ENCODE measurements at places on chromosomes 1 and 21. TPM values are rescaled to one million over a fixed set of nuclear protein-coding genes. Genes with fewer than 3 reads are reported as not detected.
A peak's percentile ranks its signal among the peaks of the same experiment; 100 is the strongest.

GRCh38 chr1:7528386-7529198 is 242.5 kb upstream of the VAMP3 start:
- H3K27me3 ChIP-seq: no peaks in the 10 kb centered on the region
- H3K27ac ChIP-seq: no peak overlapping the region
- no peak for DNase-seq
- no peaks in the 10 kb centered on the region for H3K36me3 ChIP-seq
- H3K4me3 ChIP-seq: no peak overlapping the region

- peaks cover 2% of the 10 kb centered on the region for H3K27me3 ChIP-seq
- peaks cover 3% of the 10 kb centered on the region for H3K4me1 ChIP-seq
- no peak overlapping the region for H3K27ac ChIP-seq
- no peak overlapping the region for H3K4me3 ChIP-seq
- DNase-seq: no peak
Measured at GRCh38 chr1:214019499-214019898, 31.7 kb downstream of the PROX1 start.

- peaks cover 63% of the 10 kb centered on the region for H3K27me3 ChIP-seq
- no peak for DNase-seq
- no peak overlapping the region for H3K27ac ChIP-seq
Measured at GRCh38 chr1:63319046-63320021, 3.0 kb upstream of the FOXD3 start.

- DNase-seq: no peak
- peaks cover 11% of the 10 kb centered on the region for H3K27me3 ChIP-seq
- no peaks in the 10 kb centered on the region for H3K36me3 ChIP-seq
- H3K4me1 ChIP-seq: peaks cover 11% of the 10 kb centered on the region
- H3K27ac ChIP-seq: no peak overlapping the region
- no peak overlapping the region for H3K4me3 ChIP-seq
Measured at GRCh38 chr1:30654188-30654587, 69.2 kb downstream of the MATN1 start.

The SPOCD1 gene
- 0.91 TPM for total RNA-seq

- H3K27me3 ChIP-seq: peaks cover 18% of the 10 kb centered on the region
- no peak overlapping the region for H3K4me3 ChIP-seq
- no peaks in the 10 kb centered on the region for H3K4me1 ChIP-seq
- H3K36me3 ChIP-seq: no peaks in the 10 kb centered on the region
- DNase-seq: no peak
- no peak overlapping the region for H3K27ac ChIP-seq
Measured at GRCh38 chr1:207922554-207922953, 11.6 kb upstream of the CD34 start.

GRCh38 chr1:218339267-218339831 is 5.8 kb upstream of the TGFB2 start:
- no peak overlapping the region for H3K27ac ChIP-seq
- no peak for DNase-seq
- no peak overlapping the region for H3K4me3 ChIP-seq
- H3K36me3 ChIP-seq: peaks cover 21% of the 10 kb centered on the region
- H3K27me3 ChIP-seq: peaks cover 12% of the 10 kb centered on the region

GRCh38 chr1:3708791-3709190 is 43.5 kb upstream of the CCDC27 start:
- H3K4me3 ChIP-seq: no peak overlapping the region
- no peak for DNase-seq
- H3K27me3 ChIP-seq: peaks cover 12% of the 10 kb centered on the region
- H3K27ac ChIP-seq: no peak overlapping the region
- no peaks in the 10 kb centered on the region for H3K36me3 ChIP-seq

The OR2L3 gene
- total RNA-seq: not detected

The ANKRD45 gene
- not detected for total RNA-seq

The ADGRL2 gene
- not detected for total RNA-seq

DNA sequence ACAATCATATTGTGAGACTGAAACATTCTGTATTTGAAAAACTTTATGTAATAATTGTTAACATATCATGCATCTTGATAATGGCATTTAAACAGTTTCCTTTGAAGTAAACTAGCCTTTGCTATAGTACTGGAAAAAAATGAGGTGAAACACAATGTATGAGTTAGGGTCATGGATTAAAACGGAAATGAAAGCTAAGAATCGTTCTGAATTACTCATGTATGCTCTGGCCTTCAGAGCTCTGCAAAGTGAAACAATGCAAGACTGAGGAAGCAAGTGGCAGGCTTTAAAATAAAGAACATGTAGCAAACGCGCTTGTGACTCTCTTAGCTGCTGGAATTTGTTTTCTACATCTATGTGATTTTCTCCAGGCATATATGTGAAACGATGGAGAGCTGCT is 317.1 kb downstream of the DPYD start:
- H3K27ac ChIP-seq: no peak overlapping the region
- no peaks in the 10 kb centered on the region for H3K36me3 ChIP-seq
- DNase-seq: no peak
- no peak overlapping the region for H3K4me3 ChIP-seq
- H3K4me1 ChIP-seq: peaks cover 3% of the 10 kb centered on the region

The VN1R5 gene
- total RNA-seq: not detected

The FOXD3 gene
- not detected for total RNA-seq

The TRABD2B gene
- total RNA-seq: not detected

GRCh38 chr1:227424159-227424680 is 105.9 kb upstream of the CDC42BPA start:
- H3K36me3 ChIP-seq: no peaks in the 10 kb centered on the region
- no peak overlapping the region for H3K4me3 ChIP-seq
- no peaks in the 10 kb centered on the region for H3K4me1 ChIP-seq
- DNase-seq: no peak
- no peak overlapping the region for H3K27ac ChIP-seq

The OR2T6 gene
- not detected for total RNA-seq

- peaks cover 21% of the 10 kb centered on the region for H3K36me3 ChIP-seq
- no peak overlapping the region for H3K27ac ChIP-seq
- H3K4me3 ChIP-seq: peak overlapping the region; percentile 90
Measured at GRCh38 chr1:232952514-232953499, 2.4 kb downstream of the NTPCR start.

- no peaks in the 10 kb centered on the region for H3K36me3 ChIP-seq
- H3K4me3 ChIP-seq: no peak overlapping the region
- H3K27ac ChIP-seq: no peak overlapping the region
- DNase-seq: no peak
- H3K27me3 ChIP-seq: no peaks in the 10 kb centered on the region
Measured at GRCh38 chr1:68633141-68633919, 136.4 kb upstream of the DEPDC1 start.

The DYNLT5 gene
- not detected for total RNA-seq

Data from activated CD4-positive, alpha-beta T cell treated with anti-CD3 and anti-CD28 coated beads for 36 hours (primary cell).